ENCODE measurements at places on chromosomes 6 and 20.

DNA sequence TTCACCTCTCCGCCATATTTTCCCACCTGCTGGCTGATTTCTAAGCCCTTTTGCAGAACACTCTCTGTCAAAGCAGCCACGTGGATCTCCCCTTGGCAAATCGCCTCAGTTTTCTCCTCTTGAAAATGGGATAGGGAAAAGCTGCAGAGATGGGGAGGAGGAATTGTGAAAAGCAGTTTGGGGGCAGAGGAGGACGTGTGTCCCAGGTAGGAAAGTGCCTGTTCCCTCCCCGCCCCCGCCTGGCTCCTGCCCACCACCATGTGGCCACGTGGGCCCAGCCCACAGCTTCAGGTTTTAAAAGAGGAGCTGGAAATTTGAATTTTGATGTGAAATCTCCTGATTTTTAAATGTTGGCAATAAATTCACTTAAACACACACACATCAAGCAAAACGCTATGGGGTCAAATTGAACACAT lies 3.6 kb upstream of the CEBPB start:
- DNase-seq: no peak

DNA sequence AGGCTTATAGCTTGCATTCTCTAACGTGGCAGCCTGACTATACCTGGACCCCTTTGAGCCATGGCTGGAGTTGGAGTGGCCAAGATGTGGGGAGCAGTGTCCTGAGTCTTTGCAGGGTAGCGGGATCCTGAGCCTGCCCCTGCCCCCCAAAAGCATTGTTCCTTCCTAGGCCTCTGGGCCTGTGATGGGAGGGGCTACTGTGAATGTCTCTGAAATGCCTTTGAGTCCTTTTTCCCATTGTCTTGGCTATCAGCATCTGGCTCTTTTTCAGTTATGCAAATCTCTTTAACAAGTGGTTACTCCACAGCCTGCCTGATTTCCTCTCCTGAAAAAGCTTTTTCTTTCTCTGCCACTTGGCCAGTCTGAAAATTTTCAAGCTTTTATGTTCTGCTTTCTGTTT lies 17.0 kb upstream of the PRL start:
- DNase-seq: no peak

- no peak for DNase-seq
Measured at GRCh38 chr6:69816026-69816425, 19.2 kb upstream of the LMBRD1 start.

DNA sequence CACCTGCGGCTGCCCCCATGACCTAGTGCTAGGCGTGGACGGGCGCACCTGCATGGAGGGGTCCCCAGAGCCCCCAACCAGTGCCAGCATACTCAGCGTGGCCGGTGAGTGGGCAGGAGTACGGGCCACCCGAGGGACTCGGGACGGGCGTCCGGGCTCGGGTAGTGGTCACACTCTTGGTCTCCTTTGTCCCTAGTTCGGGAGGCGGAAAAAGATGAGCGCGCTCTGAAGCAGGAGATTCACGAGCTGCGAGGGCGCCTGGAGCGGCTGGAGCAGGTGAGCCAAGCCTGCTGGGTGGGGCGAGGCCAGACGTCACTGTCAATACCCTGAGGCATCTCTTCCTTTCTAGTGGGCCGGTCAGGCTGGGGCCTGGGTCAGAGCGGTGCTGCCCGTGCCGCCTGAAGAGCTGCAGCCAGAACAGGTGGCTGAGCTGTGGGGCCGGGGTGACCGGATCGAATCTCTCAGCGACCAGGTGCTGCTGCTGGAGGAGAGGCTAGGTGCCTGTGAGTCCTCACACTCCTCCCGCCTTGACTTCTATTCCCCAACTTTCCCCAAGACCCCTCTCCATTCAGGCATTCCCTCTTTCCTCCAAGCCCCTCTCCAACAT lies 2.9 kb downstream of the EGFL8 start:
- DNase-seq: no peak

DNA sequence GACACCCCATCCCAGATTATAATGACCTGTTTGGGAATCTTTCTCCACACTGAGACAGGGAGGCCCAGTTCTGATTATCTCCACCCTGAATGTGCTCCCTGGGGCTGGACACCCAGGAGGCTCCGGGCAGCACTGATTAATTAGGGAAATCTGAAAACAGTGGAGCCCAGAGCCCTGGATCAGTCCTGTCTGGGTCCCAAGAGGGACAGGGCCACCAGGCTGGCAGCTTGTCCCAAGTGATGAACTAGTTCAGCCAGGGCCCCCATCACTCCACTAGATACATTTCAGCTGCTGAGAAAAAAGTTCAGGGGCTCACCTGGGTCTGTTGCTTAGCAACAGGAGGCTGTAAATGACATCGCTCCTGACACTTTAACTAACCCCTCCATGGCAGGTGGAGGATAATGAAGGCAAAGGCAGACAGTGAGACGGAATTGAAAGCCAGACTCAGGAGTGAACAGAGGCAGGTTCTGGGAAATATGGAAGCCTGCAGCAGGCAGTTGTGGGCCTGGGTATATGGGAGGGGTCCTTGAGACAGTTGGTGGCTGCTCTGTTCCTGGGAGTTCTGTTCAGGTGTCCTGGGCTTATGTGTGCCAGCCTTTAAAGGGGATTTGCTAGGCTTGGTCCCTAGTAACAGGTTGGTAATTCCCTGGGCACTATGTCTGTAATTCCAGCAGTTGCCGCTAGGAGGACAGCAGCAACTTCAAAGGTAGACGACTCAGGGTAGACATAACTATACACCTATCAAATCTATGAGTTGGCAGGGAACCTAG lies 78.3 kb upstream of the CTNNBL1 start:
- DNase-seq: peak; percentile 46

DNA sequence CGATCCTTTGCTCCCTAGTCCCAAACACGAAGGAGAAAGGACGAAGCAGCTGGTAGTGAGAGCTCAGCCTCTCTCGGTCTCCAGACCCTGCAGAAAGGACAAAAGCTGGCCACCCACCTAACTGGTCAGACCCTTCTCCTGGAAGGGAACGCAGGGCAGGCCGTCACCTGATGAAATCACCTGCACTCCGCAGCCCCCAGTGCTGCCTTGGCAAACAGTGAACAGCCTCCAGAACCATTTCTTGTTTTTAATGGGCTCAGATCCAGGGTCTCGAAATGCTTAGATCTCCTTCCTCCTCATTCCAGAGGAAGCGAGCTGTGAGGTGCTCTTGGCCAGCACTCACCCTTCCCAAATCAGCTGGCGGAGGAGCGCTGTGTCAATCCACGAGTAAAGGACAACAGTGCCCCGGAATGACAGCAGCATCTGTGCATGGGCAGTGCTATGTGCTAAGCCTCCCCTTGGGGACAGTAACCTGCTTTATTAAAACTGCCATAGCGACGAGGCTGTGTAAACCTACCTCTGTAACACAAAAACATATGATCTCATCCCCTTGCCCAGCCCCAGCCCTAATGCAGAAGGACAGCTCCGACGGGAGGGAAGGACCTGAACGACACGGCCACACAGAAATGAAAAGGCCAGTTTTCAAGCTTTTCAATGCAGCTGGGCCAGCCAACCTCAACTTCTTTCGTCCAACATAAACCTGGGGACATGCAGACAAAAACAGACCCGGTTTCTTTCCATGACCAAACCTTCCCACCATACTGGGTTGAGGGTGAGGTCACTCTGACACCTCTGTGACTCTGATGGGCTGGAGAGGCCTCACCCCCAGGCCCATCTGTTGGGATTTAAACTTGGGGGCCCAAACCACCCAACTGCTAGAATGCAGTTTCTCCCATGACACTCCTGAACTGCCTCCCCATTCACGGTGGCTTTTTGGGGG lies 43.3 kb downstream of the SULF2 start:
- no peak for DNase-seq

DNA sequence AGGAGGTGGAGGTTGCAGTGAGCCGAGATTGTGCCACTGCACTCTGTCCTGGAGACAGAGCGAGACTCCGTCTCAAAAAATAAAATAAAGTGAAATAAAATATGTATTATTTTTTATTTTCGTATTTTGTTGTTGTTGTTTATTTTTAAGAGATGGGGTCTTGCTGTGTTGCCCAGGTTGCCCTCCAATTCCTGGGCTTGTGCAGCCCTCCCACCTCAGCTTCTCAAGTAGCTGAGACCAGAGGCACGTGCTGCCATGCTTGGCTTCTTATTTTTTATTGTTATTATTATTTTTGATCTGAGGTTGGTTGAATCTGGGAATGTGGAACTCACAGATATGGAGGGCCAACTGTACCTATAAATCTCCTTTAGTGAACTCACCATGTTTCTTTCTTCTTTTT lies 10.1 kb downstream of the KPNA5 start:
- DNase-seq: no peak

DNA sequence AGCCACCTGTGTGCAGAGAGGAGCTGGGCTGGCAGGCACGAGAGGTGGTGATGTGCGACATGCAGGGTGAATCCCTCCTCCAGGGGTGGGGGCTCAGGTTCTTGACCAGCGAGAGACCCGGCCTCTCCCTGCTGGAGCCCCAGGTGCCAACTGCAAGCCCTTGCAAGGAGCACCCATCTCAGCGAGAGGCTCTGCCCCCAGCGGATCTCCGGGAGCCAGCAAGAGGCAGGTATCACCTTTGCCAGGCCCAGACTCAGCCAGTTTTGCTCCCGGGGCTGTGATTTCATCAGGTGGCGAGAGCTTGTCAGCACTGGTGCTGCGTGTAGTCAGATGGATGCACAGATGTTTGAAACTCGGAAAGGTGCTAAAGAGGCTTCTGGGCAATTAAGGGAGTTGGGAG lies 87.7 kb downstream of the TFAP2C start:
- DNase-seq: no peak

DNA sequence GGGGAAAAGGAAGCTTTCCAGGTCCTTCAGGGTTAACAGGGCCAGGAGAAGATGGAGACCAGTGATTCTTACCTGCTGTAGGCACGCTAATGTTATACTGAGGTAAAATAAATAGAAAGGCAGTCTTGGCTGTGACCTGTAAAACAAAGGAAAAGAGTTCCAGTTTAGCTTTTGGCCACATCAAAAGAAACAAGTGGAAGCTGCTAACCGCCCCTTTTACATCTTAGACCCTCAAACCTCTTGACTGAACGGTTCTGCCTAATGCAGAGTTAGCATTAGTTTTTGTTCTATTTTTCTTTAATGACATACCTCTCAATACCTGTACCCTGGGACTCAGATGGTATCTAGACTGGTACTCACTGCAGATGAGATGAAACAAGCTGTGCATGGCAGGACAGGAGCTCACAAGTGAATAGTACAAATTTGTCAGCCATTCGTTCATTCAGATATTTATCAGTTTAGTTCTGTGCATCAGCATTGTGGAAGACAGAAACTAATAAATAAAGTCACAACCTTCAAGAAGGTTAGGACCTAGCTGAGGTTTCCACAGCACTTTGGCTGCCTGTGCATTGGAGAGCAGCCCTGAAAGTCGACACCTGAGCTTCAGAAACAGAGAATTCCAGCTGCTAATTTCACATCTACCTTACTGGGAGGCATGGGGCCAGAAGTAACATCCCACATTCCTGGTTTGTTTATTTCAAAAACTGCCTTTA lies 41.0 kb downstream of the TRAM2 start:
- DNase-seq: no peak

DNA sequence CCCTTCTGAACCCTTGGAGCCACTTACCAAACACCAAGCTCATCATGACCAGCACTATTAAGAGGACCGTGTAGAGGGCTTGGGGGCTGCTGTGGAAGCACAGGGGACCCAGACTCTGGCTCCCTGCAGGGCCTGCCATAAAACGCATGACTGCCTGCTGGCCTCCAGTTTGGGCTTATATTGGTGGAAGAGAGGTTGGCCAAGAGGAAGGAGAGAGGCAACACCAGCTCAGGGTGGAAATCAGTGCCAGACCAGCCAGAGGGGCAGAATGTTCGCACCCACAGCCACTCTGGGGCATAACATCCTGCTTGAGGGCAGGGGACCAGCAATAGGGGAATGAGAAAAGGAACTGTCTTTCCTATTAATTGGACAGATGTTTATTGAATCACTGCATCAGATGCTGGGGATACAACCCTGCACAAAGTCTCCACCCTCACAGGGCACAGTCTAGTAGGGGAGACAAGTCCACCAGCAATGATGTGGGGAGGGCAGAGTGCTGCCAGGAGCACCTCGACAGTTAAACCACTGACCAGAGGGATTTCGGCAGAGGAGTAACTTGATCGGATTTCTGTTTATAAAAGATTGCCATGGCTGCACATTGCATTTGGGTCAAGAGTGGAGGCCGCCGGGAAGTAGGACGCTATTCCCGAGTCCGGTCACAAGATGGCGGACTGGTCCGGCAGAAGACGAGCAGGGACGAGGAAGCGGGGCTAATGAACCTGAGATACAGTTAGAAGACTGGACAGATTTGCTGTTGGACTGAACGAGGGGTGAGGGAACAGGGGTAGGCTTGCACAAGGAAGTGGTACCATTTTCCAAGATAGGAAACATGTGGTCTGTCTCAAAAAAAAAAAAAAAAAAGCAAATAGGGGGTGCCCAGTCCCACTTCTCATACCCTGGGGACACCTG lies at the start of gene LY6G5C:
TSS of gene LY6G5C (minus strand) at position 842 of the 909 bp plus-strand sequence. CDS start at position 148, 694 bp downstream.
- peak; percentile 89 for DNase-seq

DNA sequence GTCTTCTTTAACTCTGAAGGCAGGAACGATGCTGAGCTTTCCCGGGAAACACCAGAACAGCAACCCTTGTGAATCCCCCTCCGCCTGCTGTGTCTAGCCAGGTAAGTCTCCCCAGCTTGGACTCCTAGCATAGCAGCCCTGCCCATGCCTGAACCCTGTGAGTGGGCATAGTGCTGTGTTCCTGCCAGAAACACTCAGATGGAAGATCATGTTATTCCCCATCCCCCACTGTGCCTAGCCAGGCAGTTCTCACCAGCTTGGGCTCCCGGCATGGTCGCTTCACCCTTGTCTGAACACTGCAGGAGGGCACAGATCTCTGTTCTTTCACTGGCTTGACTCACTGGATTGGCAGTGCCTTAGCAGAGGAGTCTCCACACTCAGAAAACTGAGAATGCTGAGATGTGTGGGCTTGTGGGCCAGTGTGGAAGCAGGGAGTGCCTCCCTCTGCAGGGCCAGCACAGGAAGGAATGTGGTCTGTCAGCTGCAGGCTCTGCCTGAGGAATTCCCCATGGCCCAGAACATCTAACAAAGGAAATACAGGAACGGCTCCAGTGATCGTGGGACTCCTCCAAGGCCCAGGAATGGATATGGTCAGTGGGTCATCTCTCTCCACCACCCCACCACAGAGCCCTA lies 440.1 kb upstream of the ADGRB3 start:
- no peak for DNase-seq

GRCh38 chr6:34247481-34248197 lies 1.2 kb downstream of the SMIM29 start:
- no peak for DNase-seq

GRCh38 chr6:146305951-146306350 lies 237.7 kb upstream of the RAB32 start:
- DNase-seq: no peak

- peak; percentile 27 for DNase-seq
Measured at GRCh38 chr6:121826156-121826810, 390.8 kb downstream of the GJA1 start.

GRCh38 chr20:36402708-36403107 lies 96.6 kb downstream of the DLGAP4 start:
- DNase-seq: no peak

DNA sequence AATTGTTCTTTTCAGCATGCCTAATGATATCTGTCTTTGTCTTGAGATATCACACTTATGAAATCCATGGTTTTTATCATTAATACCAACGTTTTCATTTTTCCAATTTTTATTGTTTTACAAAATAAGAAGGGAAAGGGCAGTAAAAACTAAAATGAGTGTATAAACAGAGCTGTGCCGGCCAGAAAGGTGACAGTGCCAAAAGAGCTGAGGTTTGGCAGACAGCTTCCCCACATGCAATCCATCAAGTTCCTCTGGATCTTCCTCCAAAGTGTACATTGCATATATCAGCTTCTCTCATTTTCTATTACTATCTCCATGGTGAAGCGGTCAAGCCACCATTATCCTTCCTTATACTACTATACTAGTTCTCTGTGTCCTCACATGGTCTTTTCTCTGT lies 10.1 kb upstream of the TMEM244 start:
- no peak for DNase-seq

GRCh38 chr6:42978487-42978838 lies 518 bp downstream of the PEX6 start:
- DNase-seq: peak; percentile 62

All from hepatocyte (in vitro differentiated cells).